Stimulated activated CD8-positive, alpha-beta memory T cell treated with anti-CD3 and anti-CD28 coated beads, Interleukin-12 subunit alpha, Interleukin-12 subunit beta, amount 100 ng/mL, for 1 hour (primary cell): ENCODE measurements at places on chromosomes 5 and 9.
A peak's percentile ranks its signal among the peaks of the same experiment; 100 is the strongest.

DNA sequence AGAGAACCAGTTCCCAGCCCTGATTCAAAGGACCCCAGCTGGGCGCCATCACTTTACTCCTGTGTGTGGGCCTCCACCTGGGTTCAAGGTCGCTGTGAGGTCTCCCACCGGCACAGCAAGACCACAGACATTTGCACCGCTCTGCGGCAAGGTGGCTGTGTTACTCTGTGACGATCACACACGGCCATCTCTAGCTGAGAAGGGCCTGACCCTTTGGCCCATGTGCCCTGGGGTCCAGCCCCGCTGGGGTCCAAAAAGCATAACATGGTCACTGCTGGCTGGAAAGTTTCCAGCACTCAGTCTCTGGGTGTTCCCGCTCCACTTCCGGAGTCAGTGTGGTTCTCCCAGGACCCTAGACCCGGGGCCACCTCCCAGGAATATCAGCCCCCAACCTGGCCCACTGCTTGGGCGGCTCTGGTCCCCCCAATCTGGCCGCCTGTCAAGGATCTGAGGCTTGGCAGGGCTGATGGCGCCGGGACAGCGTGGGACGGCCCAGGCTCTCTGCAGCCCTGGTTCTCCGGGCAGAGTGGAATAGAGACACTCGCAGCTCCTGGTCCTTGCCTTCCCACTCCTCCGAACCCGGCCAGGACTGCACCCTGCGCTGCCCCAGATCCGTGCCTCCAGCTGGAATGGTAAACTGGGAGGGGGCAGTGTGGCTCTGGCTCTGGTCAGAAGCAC, 3.9 kb upstream of the LMX1B start:
- DNase-seq: no peak

GRCh38 chr5:119353686-119354366, 2.0 kb upstream of the TNFAIP8 start:
- DNase-seq: no peak

- no peak for DNase-seq
Measured at GRCh38 chr9:77944556-77945243, 86.9 kb downstream of the GNAQ start.

GRCh38 chr9:110030632-110031031, 177.3 kb downstream of the C9orf152 start:
- no peak for DNase-seq

- no peak for DNase-seq
Measured at GRCh38 chr9:69818750-69819345, 1.8 kb upstream of the CFAP95 start.

- DNase-seq: no peak
Measured at GRCh38 chr5:54309691-54310432, 511 bp downstream of the ARL15 start.

- DNase-seq: no peak
Measured at GRCh38 chr9:126160067-126160853, 166.4 kb upstream of the MVB12B start.

GRCh38 chr9:114080773-114081440, 2.8 kb upstream of the AMBP start:
- DNase-seq: no peak

GRCh38 chr9:132411091-132411508, 1.1 kb downstream of the CFAP77 start:
- peak; percentile 30 for DNase-seq

DNA sequence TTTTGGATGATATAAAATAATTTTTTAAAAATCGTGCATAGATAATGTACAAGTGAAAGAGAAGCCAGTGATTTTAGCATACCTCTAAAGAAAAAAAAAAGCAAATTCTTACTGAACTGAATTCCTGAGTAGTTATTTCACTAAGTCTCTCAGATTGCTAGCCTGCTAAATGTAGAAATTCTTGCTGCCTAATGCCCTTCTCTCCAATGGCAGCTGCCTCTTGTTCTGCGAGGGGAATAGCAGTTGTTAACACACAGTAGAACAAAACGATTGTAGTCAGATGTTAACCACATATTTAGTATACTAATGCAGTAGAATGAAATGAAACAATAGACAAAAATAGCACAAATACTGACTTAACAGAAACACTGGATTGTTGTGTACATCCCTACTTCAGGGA, 26.8 kb downstream of the SMAD5 start:
- no peak for DNase-seq

DNA sequence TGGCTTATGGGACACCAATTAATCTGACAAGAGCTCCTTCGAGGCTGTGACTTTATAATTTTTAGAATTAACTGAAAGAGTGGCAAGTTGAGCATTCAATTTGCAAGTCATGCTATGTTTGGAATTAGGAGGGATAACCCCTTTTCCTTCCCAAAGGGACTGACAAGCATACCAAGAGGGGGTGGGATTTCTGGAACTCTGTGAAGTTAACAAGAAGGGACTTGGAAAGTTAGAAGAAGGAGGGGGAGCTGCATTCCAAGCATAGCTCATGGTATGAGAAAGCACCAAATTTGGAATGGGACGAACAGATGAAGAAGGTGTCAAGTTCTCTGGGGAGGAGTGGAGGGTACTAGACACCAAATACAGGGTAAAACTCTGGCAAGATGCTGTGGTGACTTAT, 8.9 kb upstream of the PALM2AKAP2 start:
- no peak for DNase-seq

DNA sequence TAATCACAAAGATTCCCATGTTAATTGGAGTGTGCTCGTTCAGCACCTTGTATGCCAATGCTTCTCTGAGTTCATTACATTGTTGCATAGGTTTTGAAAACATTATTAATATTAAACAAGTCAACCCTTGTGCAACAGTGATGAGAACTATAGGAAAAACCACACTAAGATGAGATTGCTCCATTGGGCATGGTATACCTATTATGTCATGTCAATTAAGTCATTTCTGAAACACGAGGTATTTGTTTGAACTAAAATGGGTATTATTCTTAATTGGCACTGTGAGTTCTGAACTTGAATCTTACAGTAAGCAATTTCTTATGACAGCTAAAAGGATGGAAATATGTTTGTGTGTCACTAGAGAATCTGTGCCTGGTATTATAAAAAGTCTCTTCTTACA, 447.7 kb downstream of the EFNA5 start:
- DNase-seq: no peak

DNA sequence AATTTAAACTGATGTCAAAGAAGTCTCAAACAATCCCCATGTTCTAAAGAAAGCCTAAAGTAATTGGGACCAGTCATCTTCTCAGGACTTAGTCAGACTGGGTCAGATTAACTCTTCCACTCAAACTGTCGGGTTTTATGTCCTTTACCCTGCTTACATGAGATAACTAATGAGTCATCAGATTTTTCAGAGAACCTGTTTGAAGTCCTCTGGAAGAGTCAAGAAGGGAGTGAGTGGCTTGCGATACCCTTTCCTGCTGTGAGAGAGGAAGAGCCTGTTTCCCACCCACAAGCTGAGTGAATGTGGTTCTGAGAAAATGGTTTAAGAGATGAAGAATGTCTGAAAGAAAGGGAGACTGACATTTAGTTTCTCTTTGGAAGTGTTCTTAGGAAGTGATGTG, 1866.7 kb upstream of the C9orf72 start:
- no peak for DNase-seq

- no peak for DNase-seq
Measured at GRCh38 chr5:109016300-109016699, 268.6 kb downstream of the FER start.

DNA sequence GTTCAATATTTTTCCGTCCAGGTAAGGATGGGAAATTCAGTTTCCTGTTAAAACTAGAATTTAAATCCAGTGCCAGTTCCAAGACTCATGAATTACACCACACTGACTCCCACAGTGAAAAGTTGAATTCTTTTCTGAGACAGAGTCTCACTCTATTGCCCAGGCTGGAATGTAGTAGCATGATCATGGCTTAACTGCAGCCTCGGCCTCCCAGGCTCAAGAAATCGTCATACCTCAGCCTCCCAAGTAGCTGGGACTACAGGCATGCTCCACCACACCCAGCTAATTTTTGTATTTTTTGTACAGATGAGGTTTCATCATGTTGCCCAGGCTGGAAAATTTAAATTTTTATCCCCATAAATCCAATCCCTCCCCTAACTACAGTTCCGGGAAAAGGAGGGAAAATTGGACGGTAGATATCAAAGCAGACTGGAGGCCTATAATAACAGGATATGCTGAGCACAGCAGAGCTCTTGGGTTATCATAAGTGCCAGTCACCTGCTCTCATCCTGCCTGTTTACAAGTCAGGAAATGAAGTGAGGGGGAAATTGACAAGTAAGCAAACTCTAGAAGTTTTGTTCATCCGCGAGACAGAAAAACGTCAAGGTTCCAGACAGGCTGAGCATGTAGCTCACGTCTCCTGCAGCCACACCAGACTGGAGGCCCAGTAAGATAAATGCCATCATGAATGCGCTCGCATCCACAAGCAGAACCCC, 105.7 kb downstream of the UGCG start:
- no peak for DNase-seq

DNA sequence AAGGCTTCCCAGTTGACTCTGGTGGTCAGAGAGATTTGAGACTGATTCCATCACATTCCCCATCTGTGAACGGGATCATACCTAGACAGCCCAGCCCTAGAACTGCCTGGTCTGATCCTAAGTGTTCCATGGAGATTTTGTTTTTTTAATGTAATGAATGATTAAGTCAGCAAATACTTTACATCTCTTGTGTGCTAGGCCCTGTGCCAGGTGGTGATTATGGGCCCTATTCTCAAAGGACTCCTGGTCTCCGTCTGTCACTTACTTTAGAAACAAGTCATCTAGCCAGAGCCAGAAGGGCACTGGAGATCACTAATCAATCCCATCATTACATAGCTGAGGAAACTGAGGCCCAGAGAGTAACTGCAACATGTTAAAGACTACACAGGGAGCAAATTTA, 1.1 kb upstream of the GPX3 start:
- DNase-seq: no peak

GRCh38 chr5:91850031-91850430, 466.9 kb upstream of the ARRDC3 start:
- no peak for DNase-seq

DNA sequence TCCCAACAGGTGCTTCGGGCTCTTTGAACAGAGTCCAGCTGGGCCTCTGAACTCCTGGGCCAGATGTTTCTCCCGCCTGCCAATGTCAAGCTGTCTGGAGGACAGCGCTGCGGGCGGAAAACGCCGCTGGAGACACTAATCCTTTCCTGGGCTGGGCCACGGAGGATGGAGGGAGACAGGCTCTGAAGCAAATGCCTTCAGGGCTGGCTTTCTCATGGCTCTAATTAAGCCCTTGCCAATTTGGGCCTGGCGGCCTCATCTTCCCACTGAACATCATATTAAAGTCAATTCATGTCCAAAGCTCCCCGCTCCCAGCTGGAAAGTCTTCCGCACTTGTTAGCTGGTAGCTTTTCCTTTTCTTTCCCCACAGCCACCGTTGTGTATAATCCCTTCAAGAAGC, 72.7 kb downstream of the NTNG2 start:
- DNase-seq: no peak
